ENCODE measurements at places on chromosomes 5 and 9.

- no peak for DNase-seq
These were observed 11.4 kb upstream of the LECT2 start for GRCh38 chr5:135966165-135966564.

DNA sequence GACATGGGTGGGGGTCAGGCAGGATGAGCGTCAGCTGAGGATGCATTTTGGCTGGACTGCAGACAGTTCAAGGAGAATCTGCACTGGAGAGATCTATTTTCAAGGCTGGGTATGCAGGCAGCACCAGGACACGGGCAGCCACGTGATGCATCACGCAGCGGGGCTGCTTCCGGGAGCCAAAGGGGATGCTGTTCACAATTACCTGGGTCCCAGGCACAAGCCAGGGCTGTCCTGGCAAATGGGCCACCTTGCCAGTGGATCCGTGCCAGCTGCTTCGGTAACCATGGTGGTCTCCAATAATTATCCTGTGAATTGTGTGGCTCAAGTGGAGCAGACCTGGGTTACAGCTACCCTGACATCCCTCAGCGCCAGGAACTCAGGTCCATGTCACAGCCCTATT, 17.5 kb downstream of the DBH start:
- no peak for DNase-seq

- no peak for DNase-seq
These were observed 90.8 kb downstream of the C5orf15 start for GRCh38 chr5:133877351-133878235.

GRCh38 chr5:151611127-151611775, 20.1 kb upstream of the FAT2 start:
- no peak for DNase-seq

DNA sequence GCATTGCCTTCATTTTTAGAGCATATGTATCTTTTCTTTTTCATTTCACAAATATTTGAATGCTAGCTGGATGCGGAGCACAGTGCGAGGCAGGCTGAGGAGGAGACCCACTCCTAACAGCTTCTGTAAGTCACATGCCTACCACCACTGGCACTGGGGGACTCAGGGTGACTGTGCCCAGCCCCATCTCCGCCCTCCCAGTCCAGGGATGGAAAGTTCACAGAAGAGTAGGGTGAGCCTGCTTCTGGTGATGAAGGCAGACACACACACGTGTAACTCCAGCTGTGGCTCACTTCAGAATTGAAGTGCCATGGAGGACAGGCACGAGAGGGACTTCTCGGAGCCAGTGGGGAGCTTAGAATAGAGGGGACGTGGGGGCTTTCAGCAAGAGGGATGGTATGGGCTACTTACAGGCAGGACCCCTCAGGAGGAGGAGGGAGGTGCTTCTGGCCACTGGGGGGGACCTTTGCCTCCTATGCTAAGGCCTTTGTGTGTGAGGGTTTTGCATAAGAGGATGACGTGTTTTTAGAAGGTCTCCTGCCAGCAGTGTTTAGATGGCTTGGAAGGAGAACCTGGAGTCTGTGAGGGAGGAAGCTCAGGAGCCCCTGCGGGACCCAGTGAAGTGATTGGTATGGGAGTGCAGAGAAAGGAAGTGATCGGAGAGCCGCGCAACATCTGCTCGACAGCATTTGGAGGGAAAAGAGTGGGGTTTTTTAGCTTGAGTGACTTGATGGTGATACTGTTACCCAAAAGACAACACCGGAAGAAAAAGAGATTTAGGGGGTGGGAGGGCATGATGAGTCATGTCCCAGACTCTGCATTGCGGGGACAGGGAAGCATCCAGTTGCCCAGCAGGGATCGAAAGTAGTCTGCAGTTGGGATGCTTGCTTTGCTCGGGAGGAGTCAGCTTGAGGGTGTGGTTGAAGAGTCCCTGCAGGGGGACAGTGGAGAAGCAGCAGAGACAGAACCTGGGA, 163.5 kb upstream of the OTULINL start:
- no peak for DNase-seq

DNA sequence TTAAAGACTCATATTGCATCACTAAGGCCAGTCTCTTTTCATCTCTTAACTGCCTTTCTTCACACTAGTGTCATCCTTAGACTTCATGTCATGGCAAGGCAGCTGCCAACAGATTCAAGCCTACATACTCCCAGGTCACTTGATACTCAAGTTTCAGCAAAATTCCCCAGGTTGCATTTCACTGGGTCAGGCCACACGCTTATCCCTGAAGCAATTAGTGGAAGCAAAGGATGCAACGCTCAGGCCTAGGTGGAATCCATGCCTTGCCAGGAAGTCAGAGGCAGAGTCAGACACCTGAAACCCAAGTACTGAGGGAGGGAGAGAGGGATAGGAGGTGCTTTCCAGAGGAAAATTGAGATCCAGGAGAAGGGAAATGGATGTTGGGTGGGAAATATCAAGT, 28.9 kb downstream of the YIPF5 start:
- DNase-seq: no peak

DNA sequence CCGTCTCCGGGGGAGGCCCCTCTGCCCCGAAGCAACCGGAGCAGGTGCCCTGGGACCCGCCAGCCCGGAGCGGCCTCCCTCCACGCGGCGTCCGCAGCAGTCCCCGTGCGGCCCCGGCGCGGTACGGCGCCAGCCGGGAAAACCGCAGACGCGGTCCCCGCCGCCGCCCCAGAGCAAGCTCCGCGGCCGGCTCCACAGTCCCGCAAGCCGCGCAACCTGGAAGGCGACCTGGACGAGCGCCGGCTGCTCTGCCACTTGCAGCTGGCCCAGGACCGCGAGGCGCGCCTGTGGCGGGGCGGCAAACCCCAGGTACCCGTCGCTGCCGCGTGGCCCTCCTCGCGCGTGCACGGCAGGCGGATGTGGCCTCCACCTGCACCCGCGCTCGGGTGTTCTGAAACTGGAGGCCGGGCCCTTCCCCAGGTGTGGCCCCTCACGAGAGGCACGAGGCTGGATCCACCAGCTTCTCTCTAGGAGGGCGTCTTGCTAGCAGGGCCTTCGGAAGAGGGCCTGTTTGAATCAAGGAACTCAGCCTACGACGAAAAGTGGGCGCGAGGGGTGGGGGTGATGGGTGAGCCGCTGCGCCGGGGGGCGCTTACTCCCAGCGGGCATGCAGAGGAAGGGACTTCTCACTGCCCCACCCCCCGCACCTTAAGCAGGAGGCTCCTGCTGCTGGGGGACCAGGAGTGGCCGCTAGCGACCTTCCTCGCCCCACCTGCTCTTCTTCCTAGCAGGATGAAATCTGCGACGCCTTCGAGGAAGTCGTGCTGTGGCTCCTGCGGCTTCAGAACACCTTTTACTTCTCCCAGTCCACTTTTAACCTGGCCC, 602 bp downstream of the CCNI2 start:
- DNase-seq: no peak

GRCh38 chr9:94586316-94586715, 7.3 kb downstream of the FBP2 start:
- no peak for DNase-seq

GRCh38 chr5:56813302-56813701, 2.0 kb upstream of the MAP3K1 start:
- DNase-seq: no peak

- DNase-seq: peak; percentile 38
These were observed 441.1 kb downstream of the EBF1 start for GRCh38 chr5:158658446-158659230.

GRCh38 chr5:98099448-98100105, 673.9 kb upstream of the RGMB start:
- DNase-seq: no peak

GRCh38 chr5:30401479-30402058, 791.9 kb upstream of the CDH6 start:
- DNase-seq: no peak

GRCh38 chr5:81080809-81081460, 120.8 kb downstream of the RASGRF2 start:
- no peak for DNase-seq

DNA sequence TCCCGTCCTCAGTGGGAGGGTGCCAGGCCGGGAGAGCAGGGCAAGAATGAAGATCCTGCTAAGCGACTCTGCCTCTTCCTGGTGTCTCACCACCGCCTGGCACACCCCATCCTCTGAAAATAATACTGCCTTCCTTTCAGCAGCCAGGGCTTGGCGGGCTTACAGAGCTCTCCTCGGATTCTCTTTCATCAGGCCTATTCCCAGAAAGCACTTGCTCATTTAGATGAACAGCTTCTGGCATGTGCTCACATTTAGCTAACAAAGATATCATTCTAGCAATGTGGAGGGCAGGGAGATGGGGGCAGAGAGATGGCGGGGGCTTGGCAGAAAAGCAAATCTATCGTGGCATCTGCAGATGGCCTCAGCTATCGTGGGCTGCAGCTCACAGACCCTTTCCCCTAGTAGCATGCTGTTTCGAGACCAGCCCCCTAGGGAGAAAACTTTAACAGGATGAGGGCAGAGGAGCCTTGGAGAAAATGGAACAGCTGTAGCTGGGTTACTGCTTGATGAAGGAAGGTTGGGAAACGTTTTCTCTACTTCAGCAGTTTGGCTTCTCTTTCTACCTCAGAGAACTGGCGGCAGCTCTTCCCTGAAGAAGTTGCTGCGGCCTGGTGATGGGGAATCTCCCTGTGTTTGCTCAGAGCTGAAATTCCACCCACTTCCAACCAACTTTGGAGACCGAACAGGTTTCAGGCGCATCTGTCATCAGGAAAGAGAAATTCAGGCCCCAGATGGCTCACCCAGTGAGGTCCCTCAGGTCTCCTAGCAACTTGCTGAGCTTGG, 102.1 kb downstream of the TMEM174 start:
- DNase-seq: peak; percentile 72

DNA sequence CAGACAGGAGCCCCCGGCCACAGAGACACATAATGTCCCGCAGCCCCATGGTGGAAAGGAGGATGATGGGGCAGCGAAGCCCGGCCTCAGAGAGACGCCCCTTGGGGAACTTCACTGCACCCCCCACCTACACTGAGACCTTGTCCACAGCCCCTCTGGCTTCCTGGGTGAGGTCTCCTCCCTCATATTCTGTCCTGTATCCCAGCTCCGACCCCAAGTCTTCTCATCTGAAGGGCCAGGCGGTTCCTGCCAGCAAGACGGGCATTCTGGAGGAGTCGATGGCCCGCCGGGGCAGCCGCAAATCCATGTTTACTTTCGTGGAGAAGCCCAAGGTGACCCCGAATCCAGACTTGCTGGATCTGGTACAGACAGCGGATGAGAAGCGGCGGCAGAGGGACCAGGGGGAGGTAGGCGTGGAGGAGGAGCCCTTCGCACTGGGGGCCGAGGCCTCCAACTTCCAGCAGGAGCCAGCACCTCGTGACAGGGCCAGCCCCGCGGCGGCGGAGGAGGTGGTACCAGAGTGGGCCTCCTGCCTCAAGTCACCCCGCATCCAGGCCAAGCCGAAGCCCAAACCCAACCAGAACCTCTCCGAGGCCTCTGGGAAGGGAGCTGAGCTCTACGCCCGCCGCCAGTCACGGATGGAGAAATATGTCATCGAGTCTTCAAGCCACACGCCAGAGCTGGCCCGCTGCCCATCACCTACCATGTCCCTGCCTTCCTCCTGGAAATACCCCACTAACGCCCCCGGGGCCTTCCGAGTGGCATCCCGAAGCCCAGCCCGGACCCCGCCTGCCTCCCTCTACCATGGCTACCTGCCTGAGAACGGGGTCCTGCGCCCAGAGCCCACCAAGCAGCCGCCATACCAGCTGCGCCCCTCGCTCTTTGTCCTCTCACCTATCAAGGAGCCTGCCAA, 8.9 kb downstream of the SYNPO start:
- no peak for DNase-seq

GRCh38 chr9:121318631-121319382, 50.8 kb downstream of the GSN start:
- no peak for DNase-seq

DNA sequence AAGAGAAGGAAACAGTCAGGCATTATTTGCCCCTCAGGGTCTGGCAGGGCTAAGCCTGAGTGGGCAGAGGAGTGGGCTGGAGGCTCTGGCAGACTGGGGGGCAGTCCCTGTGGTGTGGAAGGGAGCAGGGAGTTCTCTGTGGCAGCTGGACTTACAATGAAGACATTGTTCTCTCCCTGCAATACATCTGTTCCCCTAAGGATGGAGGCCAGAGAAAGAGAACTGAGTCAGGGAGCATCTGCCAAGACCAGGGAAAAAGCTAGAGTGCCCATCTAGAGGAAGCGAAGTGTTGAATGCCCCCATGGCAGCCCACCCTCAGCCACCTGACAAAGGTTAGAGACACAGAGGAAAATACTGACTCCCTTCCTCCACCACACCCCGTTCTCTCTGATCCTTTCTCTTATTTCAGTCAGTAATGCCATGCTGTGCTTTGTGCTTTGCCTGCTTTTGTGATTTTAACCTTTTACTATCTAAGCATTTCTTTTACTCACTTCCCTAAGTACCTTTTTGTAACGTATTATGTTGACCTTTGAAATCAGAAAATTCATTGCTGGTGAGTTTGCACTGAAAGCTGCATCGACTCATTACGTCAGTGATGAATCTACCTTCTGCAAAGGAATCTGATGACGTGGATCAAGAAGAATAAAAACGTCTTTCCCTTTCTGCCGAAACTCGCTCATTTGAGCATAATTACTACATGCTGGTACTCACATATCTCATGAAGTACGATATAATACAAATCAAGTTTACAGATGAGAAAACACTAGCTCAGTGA, 76.0 kb downstream of the ACTL7B start:
- no peak for DNase-seq

DNA sequence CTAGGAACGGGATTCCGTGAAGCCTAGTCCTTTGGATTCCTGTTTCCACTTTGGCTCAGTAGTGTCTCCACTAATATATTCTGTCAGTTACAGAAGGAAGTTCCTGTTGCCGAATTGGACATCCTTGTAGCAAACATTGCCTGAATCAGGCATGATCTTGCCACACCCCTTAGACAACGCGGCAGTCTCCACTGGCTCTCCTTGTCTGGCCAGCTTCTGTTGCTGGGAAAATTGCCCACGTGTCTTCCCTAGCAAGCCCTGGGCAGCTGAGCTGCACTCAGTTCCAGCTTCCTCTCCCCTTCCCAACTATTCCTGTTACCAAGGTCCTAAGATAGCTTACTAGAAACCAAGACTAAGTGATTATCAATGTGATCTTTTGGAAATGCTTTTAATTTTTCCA, 316.6 kb upstream of the RIOK2 start:
- DNase-seq: peak; percentile 71

DNA sequence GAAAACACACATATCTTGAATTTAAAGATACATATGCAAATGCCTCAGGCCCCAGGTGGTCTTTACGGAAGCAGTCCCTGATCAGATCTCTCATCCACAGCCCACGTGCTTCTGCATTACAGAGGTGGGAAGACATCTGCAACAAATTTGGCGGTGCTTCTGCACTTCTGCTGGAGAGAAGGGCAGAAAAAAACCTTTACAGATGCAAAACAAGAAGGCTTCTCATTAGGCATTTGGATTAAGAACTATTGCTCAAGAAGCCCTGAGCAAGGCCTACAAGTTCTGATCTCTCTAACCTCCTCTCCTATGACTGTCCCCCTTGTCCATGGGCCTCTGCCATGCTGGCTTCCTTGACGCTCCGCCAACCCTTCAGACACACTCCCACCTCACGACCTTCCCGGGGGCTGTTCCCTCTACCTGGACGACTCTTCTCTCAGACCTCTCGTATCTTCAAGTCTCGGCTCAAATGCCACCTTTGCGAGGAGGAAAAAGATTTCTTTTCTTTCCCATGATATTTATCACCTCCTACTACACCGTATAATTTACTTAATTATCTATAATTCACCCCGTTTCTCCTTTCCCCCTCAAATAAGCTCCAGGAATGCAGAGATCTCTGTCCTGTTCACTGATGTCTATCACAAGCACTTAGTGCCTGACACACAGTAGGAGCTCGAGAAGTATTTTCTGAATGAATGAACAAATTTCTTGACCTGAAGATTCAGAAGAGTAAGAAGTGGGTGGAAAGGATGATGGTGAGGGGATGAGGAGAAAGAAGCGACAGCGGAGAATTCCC, 1.1 kb downstream of the MTMR12 start:
- DNase-seq: no peak

Measured in AG20443 (cell line).